ENCODE measurements at places on chromosomes 7 and 10.

DNA sequence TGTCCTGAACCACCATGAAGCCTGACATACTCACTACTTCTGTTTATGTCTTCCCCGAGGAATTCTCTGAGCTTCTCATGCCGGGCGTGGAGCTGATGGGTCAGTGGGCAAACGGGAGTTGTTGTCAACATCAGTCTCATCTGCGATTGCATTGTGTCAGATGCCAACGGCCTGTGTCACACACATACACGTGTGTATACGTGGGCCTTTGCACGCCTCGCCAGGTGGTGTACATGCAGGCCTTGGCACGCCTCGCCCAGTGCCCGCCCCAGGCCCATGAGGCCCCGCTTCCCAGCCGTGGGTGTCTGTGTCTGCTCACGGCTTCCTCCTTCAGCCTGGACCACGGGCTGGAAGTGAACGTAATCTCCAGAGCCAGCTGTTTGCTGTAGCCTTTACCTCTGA is 7.5 kb upstream of the CSGALNACT2 start:
- DNase-seq = no peak

DNA sequence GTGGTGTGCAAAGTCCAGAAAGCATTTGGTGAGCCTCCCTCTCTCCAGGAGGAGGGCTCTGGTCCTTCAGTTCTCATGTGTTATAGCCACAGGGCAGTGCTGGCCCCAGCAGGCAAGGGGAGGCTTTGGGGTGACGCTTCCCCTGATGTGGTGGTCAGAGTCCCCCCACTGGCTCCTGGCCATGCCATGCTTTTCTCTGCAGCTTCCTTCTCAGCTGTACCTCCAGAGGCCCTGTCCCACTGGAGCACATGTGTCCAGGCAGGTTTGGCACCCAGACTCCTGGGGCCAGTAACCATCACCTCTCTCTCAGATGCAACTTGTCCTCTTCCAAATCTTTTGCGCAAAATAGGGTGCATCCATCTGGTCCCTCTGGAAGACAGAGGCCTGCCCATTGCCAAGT is 233.0 kb upstream of the ZNF32 start:
- no peak for DNase-seq

DNA sequence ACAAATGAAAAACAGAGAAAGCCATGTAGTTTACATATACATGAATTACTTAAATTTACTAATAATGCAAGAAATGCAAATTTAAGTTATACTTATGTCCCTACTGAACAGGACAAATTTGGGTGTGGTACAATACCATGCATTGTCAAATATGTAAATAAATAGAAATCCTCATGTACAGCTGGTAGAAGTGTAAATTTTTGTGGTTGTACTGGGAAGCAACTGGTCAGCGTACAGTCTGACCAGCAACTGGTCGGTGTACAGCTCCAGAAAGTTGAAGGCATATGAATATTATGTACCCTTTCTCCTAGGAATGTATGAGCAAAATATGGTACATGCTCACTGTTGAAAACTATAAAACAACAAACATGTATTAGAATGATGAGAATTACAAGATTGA is 93.9 kb upstream of the TMEM106B start:
- no peak for DNase-seq

DNA sequence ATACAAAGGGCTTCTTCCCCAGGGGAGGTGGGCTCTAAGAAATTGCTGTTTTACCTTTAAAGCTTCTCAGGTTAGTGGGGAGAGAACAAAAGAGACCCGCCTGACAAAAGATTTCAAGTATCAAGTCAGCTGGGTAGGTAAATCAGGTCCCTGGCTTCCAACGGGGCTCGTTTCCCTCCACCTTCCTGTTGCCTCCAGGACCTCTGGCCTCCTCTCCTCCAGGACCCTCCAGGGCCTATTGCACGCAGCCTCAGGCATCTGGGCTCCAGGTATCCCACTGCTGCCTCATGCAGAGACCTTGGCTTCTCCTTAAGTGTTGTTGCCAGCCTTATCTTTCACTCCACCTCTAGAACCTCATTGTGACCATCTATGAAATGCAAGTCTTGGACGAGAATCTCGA is 2.9 kb downstream of the BNIP3 start:
- no peak for DNase-seq

- no peak for DNase-seq
Observed at GRCh38 chr10:19848226-19848985, 32.2 kb downstream of the PLXDC2 start.

Measured in stimulated activated CD4-positive, alpha-beta T cell treated with anti-CD3 and anti-CD28 coated beads, Interleukin-1b, Interleukin-23, amount 100 ng/mL, for 24 hours (primary cell).